ENCODE measurements at places on chromosomes 1 and 21.

GRCh38 chr1:176058686-176059085, 148.4 kb downstream of the COP1 start:
- DNase-seq: no peak

DNA sequence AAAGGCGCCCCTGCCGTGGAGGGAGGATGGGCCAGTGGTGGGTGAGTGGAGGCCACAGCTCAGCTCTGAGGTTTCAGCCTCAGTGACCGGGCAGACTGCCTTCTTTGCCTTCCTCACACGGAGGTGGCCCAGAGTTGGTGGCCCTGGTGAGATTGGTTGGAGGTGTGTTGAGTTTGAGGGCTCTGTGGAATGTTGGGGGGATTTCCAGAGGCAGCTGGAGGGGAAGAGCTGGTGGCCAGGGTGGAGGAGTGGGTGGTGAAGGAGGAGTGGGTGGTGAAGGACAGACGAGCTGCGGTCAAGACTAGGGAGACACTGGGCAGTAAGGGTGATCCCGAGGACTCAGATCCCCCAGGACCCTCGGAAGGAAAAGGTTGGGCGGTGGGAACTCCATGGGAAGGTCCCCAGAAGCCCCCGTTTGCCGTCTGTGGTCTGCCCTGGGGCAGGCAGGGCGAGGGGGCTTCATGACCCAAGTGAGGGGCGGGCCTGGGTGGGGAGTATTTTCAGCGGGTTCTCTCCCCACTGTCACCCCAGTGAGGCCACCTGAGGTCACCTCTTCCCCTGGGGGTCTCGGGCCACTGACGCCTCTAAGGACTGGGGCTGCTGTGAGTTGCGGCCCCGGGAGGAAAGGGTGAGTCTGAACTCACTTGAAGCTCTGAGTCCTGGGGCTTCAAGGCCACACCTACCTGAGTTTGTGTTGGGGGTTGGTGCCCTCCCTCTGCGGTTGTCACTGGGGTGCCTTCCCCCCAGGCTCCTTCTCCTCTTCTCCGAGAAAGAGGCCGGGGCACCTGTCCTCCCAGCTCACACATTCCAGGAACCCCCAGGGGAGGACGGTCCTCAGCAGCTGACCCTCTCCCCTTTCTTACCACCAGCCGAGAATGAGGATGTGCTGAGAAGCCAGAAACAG, 22.7 kb upstream of the PIK3CD start:
- DNase-seq: no peak

DNA sequence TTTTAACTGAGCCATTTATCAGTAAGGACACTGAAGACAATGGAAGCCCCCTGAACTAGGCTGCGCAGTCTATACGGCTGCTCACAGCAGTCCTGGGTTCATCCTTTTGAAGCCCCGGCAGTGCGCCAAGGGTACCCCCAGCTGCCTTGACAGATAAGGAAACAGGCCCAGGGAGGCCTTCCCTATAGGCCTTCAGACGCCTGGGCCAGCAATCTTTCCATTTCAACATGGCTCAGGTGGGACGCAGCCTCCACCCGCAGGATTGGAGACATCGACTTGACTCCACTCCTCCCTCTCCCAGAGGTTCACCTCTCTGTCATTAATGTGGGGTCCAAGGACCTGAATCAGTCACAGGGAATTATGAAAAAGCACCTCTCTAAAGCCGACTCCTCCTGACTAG, 2.8 kb upstream of the LYPD8 start:
- no peak for DNase-seq

DNA sequence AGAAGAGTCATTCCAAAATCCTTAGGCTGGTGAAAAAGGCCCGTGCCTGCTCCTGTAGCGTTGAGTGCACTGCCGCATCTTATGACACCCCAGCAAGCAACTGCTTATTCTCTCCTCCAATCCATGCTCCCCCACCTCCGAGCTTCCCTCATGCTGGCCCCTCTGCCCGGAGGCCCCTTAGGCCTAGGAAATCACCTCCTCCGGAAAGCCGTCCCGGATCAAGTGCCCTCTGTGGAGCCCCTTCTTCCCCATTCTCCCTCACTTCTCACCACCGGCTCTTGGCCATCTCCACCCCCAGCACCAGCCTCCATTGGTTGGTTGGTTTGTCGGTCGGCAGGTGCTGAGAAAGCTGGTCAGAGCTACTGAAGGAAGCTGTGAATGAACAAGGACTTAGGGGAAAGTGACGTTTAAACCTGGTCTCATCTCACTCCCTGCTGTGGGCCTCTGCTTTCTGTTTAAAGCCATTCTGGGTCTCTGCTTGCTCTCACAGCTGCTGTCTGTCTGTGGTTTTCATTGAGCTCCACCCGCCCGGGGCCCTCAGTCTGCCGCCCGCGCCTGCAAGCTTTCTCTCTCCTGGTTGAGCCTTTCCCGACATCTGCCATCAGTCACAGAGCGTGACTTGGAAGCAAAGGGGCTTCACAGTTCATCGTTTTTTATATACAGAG, 122.2 kb downstream of the KCNN3 start:
- DNase-seq: no peak

DNA sequence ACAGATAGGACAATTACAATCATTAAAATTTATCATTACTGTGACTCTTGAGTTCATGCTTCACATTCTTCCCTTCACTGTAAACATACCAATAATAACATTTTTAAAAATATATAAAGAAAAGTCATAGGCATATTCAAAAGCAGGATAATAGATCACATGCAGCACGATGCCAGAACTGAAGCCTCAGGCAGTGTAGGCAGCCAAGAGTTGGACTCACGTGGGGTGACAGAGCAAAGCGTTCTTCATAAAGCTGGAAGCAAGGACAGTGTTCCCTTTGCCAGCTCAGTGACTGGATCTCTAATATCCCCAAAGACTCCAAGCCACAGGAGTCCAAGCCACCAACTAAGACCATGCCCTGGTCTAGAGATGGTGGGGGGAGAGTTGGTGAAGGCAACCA, 77.7 kb downstream of the ODF2L start:
- no peak for DNase-seq

Data from ureter (tissue), 1 donor.